Mesendoderm (in vitro differentiated cells): ENCODE measurements at places on chromosomes 4 and X.

GRCh38 chr4:10640561-10641201 is 43.9 kb downstream of the CLNK start:
- DNase-seq, result no peak

GRCh38 chr4:2267320-2267811 is 5.5 kb upstream of the MXD4 start:
- DNase-seq, result no peak

DNA sequence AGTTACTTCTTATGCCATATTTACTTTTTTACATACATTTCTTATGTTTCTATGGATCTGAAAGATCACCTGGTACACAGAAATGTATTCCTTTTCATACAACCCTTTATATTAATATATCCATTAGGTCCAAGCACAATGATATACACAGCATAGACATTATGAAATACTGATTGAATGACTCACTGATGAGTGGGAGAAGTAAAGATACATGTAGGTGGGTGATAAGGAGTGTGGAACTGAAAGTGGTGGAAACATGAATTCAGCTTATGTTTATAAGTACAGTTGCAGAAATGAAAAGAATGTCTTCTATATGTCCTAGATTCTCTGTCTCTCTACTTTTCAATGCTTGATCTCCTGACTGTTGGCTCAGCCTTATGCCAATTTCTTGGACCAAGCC is 87.9 kb downstream of the YIPF7 start:
- no peak for DNase-seq

- DNase-seq, result no peak
These were observed 41.2 kb downstream of the RPS6KA3 start for GRCh38 chrX:20225488-20225833.

DNA sequence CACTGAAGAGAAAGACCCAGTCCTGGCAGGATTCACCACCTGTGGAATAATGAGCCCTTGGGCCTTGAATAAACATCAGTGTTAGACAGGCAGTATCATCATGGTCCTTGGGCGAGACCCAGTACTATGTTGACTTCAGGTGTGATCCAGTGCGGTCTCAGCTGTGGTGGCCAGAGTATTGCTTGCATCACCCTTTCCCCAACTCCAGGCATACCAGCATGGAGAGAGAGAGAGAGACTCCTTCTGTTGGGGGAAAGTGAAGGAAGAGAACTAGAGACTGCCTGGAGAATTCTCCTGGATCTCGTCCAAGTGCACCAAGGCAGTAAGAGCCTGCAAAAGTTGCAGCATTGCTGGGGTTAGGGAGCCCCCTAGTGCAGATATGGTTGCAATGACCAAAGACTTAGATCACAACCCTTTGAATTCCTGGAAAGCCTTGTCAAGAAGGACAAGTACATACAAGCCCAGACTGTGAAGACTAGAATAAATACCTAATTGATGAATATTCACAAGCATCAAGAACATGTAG is 61.1 kb upstream of the VAMP7 start:
- DNase-seq, result peak; percentile 91

GRCh38 chr4:40316782-40317635 is 18.1 kb upstream of the CHRNA9 start:
- peak; percentile 90 for DNase-seq

GRCh38 chrX:72349190-72349589 is 43.5 kb upstream of the CITED1 start:
- DNase-seq, result peak; percentile 14

DNA sequence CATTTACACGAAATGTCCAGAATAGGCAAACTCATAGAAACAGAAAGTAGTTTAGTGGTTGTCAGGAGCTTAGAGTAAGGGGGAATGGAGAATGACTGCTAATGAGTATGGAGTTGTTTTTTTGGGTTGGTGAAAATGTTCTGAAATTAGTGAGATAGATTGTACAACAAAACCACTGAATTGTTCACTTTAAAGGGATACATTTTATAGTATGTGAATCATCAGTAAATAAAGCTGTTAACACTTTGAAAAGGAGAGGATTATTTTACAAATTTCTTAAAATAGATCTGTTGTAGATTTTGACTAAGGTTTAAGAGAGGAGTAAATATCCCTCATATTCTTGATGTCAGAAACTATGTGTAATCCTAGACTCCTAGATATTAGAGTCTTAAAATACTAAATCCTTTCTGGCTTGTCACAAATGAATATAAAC is 82.7 kb downstream of the RAPGEF2 start:
- DNase-seq, result no peak

DNA sequence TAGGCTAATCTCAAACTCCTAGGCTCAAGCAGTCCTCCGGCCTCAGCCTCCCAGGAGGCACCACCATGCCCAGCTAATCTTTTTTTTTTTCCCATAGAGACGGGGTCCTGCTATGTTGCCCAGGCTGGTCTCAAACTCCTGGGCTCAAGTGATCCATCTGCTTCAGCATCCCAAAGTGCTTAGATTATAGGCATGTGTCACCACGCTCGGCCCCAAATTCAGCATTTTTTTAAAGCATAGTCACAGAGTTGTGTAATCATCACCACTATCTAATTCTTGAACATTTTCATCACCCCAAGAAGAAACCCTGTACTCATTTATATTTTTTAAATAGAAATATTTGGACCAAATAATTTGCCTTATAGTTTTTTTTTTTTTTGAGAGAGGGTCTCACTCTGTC is 10.3 kb downstream of the CENPI start:
- DNase-seq, result no peak

- DNase-seq, result no peak
These were observed 159.0 kb downstream of the DCLK2 start for GRCh38 chr4:150237110-150237872.

DNA sequence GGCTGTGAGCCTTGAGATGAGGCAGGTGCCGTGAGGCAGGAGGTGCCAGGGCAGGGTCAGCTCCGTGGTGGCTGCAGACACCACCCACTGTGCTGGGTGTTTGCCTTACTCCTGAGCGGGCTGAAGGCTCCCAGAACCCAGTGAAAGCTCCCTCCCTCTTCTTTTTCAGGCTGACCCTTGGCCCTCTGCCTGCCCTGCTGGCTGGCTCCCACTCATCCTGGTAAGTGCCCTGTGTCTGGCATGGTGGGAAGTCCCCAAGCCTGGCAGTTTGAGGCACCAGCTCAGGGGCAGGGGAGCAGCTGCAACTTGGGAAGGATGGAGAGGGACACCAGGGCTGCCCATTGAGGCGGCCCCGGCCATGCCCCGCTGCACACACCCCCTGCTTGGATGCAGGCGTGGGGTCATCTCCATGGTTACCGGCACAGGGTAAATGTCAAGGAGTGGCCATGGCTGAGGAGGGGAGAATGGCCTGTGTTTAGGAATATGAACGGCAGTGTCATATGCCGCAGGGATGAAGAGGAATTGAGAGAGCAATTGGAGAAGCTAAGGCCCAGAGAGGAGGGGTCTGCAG is 16.8 kb downstream of the SH3BP2 start:
- DNase-seq, result no peak

DNA sequence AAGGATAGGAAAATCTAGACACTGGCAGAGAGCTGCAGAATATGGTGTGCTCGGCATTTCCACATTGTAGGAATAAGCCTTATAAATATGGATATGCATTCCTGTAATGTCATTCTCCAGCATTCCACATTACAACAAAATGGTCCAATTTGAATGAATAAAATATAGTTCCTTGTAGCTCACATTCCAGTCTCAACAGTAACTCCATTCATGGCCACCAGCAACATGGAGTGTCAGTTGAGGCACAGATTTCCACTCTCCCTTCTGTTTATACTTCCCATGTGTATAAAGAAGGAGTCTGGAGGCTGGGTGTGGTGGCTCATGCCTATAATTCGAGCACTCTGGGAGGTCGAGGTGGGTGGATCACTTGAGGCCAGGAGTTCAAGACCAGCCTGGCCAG is 84.5 kb downstream of the AASDH start:
- DNase-seq, result no peak

GRCh38 chr4:79022529-79022928 is 83.3 kb upstream of the PAQR3 start:
- no peak for DNase-seq

- DNase-seq, result no peak
These were observed 72.3 kb downstream of the SOX3 start for GRCh38 chrX:140432346-140433175.

DNA sequence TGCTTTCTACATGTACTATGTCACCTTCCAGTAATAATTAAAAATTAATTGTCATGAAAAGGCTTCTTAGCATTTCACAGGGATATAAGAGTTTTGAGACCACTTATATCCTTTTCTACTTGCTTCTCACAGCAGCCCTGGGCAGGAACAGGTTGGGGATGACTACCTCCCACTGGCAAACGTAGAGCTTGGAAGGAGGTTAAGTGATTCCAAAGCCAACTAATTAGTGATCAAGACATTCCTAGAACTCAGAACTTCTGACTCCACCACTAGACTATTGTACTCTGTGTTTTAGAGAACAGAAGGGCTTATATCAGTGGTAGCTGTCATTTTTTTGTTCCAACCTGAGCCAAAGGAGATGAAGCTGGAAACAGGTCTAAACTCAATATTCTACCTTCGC is 364.5 kb upstream of the BOD1L1 start:
- DNase-seq, result no peak

DNA sequence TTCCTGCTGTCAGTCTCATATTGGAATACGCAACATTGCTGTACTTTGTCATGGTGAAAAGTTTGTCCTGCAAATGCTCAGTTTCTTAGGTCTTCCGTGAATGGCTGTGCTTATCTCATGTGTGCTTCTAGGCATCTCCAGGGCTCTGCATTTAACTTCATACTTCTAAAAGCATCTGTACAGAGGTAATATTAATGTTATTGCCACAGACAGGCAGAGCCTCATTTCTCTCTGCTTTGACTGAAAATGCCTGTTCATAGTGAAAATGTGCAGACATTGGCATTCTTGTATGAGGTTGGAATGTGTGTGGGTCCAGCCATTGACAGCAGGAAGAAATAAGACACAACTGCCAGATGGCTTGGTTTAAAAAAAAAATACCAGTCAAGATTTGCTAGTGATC is 140.1 kb upstream of the TTC29 start:
- DNase-seq, result no peak

DNA sequence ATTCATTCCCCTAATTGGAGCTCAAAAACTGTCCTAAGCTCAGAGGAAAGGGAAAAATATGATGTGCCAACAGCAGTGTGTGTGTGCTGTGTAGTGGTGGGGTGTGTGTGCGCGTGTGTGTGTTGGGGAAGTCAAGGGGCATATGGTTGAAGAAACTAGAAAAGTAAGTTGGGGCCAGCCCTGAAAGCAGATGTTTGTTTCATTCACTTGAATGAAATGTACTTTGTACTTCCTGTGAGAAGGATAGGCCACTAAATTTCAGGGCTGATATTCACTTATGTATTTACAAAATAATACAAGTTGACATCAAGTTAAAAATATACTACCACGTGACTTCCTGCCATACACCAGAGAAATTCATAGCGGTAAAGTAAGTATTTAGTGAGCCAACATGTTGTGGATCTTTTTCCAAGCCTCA is 151.3 kb upstream of the JADE1 start:
- DNase-seq, result no peak

- no peak for DNase-seq
These were observed 114.5 kb upstream of the FAM9C start for GRCh38 chrX:13158911-13159310.

DNA sequence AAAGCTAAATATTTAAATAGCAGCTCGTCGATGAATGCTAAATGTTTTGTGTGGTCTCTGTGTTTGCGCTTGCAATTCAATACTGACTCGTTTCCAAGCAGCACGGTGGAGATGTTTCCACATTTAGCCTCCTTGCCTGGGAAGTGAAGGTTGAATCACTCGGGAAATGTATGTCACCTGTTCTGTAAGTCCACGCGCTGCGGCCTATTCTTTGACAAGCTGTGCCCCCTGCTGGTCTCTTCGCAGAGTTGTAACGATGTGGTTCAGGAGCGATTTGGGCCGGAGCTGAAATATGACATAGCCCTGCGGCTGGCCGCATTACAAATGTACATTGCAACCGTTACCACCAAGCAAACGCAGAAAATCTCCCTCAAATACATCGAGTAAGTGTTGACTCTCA is 89.6 kb upstream of the PRPS2 start:
- DNase-seq, result peak; percentile 66

DNA sequence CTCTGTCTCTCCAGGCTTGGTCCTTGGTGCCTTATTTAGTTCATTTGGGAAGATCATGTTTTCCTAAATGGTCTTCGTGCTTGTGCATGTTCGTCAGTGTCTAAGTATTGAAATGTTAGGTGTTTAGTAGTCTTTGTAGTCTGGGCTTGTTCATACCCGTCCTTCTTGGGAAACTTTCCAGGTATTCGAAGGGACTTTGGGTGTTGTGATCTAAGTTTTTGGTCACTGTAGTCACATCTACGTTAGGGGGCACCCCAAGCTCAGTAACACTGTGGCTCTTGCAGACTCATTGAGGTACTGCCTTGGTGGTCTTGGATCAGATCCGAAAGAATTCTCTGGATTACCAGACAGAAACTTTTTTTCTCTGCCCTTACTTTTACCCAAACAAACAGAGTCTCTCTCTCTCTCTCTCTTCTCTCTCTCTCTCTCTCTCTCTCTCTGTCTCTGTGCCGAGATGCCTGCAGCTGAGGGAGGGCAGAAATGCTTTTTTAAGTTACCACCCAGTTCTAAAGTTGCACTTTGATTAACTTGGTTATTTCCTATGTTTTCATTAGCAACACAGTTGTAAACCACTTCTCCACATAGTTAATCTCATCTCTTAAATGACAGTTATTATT is 67.6 kb upstream of the SLC7A3 start:
- peak; percentile 62 for DNase-seq

- DNase-seq, result no peak
These were observed 21.3 kb downstream of the AREG start for GRCh38 chr4:74466242-74466641.

DNA sequence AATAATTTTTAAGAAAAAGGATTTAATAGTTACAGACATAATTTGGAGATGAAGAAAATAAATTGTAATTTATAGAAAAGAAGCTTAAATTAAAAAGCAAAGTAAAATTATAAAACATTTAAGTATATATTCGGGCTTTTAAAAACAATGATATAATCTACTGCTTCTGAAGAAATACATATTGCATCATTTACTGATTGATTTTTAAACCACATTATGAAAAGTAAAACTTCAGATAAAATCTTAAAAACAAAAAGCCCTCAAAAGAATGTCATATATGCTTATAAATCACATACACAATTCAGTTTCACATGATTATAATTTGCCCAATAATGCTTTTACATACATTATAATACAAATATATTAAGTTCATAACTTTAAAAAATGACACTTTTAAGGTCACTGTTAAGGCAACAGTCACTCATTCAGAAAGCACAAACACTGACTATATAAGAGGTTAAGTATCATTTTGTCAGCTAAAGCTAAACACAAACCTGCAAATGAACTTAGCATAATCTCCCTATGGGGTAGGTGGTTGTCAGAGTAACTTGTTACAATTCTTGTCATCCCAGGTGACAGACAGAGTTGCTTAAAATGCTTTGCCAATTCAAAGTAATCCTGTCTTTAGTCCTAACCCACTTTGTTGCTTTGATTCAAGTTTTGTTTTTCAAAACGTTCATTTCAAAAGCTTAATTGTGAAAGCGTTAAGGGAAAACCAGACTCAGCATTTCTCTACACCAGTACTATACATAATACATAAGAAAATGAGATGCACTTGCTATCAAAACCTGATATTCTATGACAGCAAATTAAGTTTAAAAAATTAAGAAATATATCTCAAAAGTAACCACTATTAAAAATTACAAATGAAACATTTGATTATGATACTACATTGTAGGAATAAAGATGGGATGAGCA is 90.6 kb upstream of the MAB21L2 start:
- peak; percentile 86 for DNase-seq

- peak; percentile 50 for DNase-seq
These were observed 635.6 kb downstream of the STPG2 start for GRCh38 chr4:97507587-97508245.
